Activated CD4-positive, alpha-beta T cell treated with anti-CD3 and anti-CD28 coated beads for 24 hours (primary cell): ENCODE measurements at places on chromosomes 1 and 21.

DNA sequence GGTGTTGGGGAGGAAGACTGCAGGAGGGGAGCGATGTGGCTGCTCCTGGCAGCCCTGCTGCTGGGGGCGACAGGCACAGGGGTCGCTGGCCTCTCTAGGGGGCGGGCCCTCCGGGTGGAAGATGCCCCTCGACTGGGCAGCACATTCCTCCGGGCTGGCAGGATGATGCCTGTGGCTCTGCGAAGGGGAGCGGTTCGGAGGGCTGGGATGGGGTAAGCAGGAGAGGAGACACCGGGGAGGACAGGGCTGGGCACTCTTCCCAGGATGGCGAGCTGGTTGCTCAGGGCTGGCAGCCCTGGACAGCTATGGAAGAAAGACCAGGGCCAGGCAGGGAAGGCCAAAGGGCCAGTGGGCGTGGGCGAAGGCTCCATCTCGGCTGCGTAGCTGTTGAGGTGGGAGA, 12.8 kb downstream of the HEYL start:
- no peak for DNase-seq

GRCh38 chr1:52053862-52054261, 1.1 kb downstream of the TXNDC12 start:
- DNase-seq, result no peak

DNA sequence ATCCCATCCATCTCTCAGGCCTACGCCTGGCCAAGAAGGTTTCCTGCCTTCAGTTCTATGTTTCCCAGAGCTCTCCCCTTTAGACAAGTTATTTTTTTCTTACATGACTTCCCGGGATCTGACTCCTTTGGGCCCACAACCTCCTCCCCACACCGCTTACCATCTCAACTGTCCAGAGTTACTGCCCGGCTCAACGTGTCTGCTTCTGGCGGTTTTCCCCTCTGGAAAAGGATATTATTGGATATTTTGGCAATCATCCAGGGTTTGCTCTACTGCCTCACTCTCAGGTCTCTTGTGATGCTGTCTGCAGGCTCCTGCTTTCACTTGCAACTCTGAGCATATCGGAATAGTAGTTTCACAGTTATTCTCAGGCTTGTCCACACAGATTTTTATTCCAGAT, 318.2 kb upstream of the CAMK1G start:
- DNase-seq, result no peak

GRCh38 chr1:245671349-245671748, 516.6 kb downstream of the KIF26B start:
- no peak for DNase-seq

DNA sequence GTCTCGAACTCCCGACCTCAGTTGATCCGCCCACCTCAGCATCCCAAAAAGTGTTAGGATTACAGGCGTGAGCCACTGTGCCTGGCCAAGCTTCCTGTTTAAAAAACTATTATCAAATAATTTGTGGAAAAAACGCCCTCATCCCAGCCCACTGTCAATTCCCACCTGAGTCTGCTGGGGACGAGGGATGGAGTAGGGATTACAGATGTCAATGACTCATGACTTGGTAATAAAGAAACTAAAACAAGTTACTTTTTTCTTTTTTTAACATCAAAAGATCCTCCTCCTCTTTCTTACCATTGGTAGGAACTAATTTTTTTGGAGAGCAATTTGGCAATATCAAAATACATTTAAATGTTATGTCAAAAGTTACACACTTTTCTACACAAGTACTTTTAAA, 9.7 kb downstream of the CNN3 start:
- DNase-seq, result no peak

DNA sequence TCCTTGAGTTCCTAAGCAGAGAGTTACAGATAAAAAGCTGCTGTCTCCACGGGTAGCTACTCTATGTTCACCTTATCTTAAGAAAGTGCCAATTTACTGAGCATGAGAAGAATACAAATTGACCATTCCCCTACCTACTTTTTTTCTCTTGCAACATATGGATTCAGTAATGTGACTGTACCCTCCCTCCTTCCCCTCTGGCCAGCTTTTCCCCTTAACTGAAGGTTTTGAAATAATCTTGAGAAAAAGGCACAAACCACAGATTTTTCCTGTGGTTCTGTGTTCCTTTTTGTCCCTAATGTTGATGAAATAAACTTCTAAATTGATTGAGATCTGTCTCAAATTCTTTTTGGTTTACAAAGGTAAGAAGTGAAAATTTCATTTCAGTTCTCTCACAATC, 2.6 kb upstream of the CD2 start:
- no peak for DNase-seq

GRCh38 chr1:207831517-207832327, 79.2 kb downstream of the CD34 start:
- DNase-seq, result no peak

DNA sequence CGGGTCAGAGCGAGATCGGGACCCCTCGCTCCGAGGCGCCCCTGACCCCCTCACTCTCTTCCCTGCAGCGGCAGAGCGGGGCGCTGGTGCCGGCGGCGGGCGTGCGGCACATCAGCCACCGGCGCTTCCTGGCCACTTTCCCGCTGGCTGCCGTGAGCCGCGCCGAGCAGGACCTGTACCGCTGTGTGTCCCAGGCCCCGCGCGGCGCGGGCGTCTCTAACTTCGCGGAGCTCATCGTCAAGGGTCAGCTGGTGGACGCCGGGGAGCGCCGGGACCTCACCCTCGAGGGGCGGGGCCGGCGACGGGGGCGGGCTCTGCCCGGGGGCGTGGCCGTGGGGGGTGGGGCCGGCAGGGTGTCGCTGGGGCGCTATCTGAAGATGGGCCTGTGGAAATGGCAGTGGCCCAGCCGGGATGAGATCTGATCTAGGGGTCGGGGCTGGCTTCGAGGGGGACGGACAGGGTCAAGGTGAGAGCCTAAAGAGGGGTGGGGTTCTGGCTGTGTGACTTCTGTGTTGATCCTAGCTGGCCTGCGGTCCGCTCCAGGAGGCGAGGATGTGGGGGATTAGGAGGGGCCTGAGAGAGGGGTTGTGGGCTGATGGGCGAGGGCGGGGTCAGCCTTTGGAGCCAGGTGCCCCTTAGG, 23.6 kb downstream of the PTPRU start:
- DNase-seq, result no peak

- peak; percentile 29 for DNase-seq
These were observed at the start of gene MR1 for GRCh38 chr1:181033799-181034451. TSS of gene MR1 (plus strand) at chr1:181033983. CDS start at chr1:181034008, 25 bp downstream.

DNA sequence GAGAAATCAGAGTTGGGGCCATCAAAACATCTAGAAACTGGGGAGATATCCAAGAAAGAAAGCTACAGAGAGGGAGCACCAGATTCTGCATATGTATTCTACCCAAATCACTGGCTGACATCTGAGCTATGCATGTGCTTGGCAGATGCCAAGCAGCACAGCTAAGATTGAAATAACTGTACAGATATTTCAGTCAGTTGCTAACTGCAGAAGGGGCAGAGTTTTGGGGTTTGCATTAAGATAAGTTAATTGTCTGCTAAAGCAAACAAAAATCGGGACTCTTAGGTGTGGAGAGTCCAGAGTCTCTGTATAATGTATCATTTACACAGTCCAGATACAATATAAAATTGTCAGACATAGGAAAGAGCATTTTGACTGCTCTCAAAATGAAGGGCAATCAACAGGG, 437.1 kb downstream of the PTBP2 start:
- DNase-seq, result no peak

GRCh38 chr1:58571616-58572015, 5.4 kb downstream of the TACSTD2 start:
- no peak for DNase-seq

- DNase-seq, result no peak
These were observed 564.4 kb downstream of the MATN1 start for GRCh38 chr1:30159015-30159414.

- DNase-seq, result no peak
These were observed 132.6 kb downstream of the DHRS3 start for GRCh38 chr1:12485231-12486058.

DNA sequence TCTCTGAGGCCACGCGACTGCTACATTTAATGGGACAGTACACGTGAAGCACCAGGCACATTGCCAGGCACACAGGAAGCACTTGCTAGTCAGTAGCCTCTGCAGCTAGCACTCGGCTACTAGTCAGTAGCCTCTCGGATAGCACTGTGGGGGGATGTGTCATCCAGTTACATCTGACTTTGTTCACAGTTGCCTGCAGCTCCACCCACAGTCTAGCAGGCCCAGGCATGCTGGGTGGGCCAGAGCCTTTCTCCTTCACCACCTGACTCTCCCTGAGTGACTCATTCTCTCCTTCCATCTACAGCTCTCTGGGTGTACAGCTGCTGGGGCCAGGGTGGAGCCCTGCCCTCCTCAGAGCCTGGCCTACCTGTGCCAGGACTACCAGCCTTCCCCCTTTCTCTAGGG, 51.5 kb downstream of the PTPRF start:
- DNase-seq, result peak; percentile 19

GRCh38 chr1:27296773-27297291, 25.1 kb upstream of the TMEM222 start:
- DNase-seq, result peak; percentile 60

- DNase-seq, result no peak
These were observed 4.3 kb upstream of the MX2 start for GRCh38 chr21:41357546-41357945.

DNA sequence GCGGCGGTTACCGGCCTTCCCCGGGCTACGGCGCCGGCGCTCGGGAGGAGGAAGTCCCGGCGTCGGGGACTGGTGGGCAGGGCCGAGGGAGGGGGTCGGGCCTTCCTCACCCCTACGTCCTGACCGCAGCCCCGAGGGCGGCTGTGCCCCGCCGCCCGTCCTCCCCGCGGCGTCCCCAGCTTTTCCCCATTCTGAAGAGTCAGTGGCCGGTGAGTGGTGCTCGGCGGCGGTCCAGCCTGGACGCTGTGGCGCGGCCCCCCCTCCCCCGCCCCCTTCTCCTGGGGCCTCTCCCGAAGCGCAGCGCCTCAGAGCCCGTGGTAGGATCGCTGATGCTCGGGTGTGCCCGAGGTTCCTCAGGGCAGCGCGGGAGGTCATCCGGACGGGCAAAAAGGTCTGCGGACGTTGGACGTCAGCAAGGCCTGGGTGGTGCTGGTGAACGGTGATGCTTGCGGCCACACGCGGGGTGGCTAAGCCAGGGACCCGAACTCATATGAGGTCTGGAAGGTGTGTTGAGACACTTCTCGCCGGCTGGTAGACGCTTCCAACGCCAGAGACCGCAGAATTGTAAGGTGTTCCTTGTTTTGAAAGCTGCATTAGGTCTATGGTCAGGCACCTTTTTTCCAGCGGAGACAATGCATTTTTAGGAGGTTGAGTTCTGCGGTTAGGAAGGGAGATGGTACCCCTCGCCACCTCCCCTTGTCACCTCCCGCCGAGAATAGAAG, 725 bp downstream of the SLC25A33 start:
- peak; percentile 20 for DNase-seq

- DNase-seq, result no peak
These were observed 23.5 kb downstream of the MIA3 start for GRCh38 chr1:222641269-222641948.

- DNase-seq, result no peak
These were observed 96.9 kb downstream of the ATP6V1G3 start for GRCh38 chr1:198443365-198444233.

DNA sequence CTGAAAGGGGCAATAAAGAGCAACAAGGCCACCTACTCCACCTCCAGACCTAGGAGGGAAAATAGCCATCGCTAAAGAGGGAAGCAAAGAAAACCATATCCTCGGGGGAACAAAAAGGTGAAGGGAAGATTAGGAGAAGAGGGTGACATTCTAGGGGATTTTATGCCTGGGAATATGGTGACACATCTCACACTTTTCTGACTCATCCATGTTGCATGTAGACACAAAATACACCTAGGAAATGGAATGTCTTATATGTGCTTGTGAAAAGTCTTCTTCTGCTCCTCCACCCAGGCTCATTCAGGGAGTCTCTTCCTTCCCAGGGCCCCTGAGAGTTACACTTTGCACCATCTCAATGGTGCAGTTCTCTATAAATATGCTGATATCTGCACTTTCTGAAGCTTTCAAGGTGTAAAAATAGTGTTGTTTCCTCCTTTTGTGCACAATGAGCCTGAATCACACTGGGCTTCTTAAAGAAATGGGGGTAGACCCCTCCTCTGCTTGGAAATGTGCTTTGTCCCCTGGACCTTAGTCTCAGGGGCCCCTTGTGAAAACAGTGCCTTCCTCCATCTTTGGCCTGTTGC, 195.9 kb downstream of the CYYR1 start:
- no peak for DNase-seq

DNA sequence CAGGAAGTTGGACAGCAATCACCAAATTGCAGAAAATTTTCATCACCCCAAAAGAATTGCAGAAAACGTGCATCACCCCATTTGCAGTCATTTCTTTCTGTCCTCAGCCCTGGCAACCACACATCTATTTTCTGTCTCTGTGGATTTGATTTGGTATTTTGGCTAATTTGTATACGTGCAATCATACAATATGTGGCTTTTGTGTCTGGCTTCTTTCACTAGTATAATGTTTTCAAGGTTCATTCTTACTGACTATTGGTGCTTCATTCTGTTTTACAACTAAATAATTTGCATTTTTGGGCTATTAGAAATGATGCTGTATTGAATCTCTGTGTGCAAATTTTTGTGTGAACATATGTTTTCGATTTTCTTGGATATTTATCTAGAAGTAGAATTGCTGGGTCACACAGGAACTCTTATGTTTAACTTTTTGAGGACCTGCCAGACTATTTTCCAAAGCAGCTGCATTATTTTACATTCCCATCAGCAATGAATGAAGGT, 24.8 kb upstream of the PRDM2 start:
- DNase-seq, result no peak

DNA sequence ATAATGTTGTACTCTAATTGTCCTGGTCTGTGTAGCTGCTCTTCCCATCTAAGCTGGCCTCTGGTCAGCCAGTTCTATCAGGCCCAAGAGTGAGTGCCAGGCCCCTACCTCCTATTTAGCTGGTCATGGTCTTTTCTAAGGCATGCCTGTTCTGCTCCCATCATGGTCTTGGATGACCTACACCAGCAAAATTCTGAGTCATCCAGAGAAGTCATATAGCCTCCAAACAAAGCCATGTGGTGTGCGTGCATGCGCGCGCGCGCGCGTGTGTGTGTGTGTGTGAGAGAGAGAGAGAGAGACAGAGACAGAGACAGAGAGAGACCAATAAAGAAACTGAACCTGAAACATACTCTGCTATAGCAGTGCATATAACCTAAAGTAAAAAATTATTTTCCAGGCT, 254.4 kb downstream of the BRINP2 start:
- DNase-seq, result no peak
